ENCODE measurements at places on chromosomes 6 and 20.

DNA sequence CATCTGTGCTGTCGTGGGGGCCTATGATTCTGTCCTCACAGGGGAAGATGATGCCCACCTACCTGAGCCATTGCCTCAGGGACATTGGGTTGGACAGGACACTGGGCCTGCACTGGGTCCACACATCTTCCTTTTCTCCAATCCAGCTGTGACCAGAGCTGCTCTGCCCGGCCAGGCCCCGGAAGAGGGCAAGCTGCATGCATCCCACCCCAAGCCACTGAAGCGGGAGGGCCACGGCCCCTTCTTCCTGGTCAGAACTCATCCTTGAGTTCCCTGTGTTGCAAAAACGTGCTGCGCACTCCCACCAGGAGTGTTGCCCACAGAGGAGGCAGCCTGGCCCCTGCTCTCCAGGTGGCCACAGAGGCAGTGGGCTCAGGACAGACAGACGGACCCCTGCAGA, 38.2 kb downstream of the SPDEF start:
- no peak for DNase-seq

GRCh38 chr6:162203287-162203686, 524.3 kb downstream of the PRKN start:
- DNase-seq: no peak

GRCh38 chr6:22448291-22448711, 121.1 kb upstream of the HDGFL1 start:
- DNase-seq: peak; percentile 85

- no peak for DNase-seq
Observed at GRCh38 chr6:47044397-47044796, 2.3 kb upstream of the ADGRF1 start.
